Subcutaneous preadipocyte (primary cell): ENCODE measurements at places on chromosomes 16 and 17. TPM values are rescaled to one million over a fixed set of nuclear protein-coding genes. Genes with fewer than 3 reads are reported as not detected.

The SLC47A1 gene
- 2.2 and 5.1 TPM in 2 replicates for total RNA-seq

The PPM1E gene
- total RNA-seq, result under 0.01 TPM in 1 of 2 replicates, not detected in the other

The ZNRF1 gene
- 15.4 and 19.2 TPM in 2 replicates for total RNA-seq

The NHLRC4 gene
- 0.37 and 0.59 TPM in 2 replicates for total RNA-seq

The SLFN11 gene
- total RNA-seq, result 87.5 and 142 TPM in 2 replicates

The ANKRD40CL gene
- not detected in 2 replicates for total RNA-seq

The RAC3 gene
- total RNA-seq, result 7.8 and 16.2 TPM in 2 replicates

The HOXB5 gene
- total RNA-seq, result 0.39 and 0.73 TPM in 2 replicates

The TAC4 gene
- total RNA-seq, result not detected in 2 replicates

The MYO15B gene
- 0.73 and 0.78 TPM in 2 replicates for total RNA-seq

The TNS4 gene
- total RNA-seq, result under 0.01 TPM in 1 of 2 replicates, not detected in the other

The ALDH3A1 gene
- 0.20 TPM in 1 of 2 replicates, not detected in the other for total RNA-seq

The FOXN1 gene
- not detected in 2 replicates for total RNA-seq

The MEFV gene
- total RNA-seq, result under 0.01 and 0.20 TPM in 2 replicates

The FSCN2 gene
- total RNA-seq, result 0.59 and 2.2 TPM in 2 replicates

The HIGD1B gene
- total RNA-seq, result not detected in 2 replicates

The MOSMO gene
- 17.6 and 38.3 TPM in 2 replicates for total RNA-seq

The APOH gene
- not detected in 2 replicates for total RNA-seq

The TTLL6 gene
- total RNA-seq, result not detected in 2 replicates

The IL21R gene
- 2.6 and 4.7 TPM in 2 replicates for total RNA-seq

The CCNF gene
- total RNA-seq, result 27.2 and 40.3 TPM in 2 replicates

The SLC26A11 gene
- 9.2 TPM in 2 replicates for total RNA-seq

The CCDC43 gene
- total RNA-seq, result 30.1 and 36.0 TPM in 2 replicates

The ASGR2 gene
- total RNA-seq, result not detected in 2 replicates

The ZACN gene
- not detected in 2 replicates for total RNA-seq

The TNK1 gene
- 0.20 TPM in 1 of 2 replicates, not detected in the other for total RNA-seq

The SMIM36 gene
- not detected in 2 replicates for total RNA-seq

The GSG1L gene
- total RNA-seq, result not detected in 2 replicates

The THRA gene
- total RNA-seq, result 20.2 and 21.5 TPM in 2 replicates

The SMPD3 gene
- under 0.01 TPM in 1 of 2 replicates, not detected in the other for total RNA-seq

The TEKT5 gene
- total RNA-seq, result 0.37 TPM in 1 of 2 replicates, not detected in the other

The KRT9 gene
- total RNA-seq, result not detected in 2 replicates

The TLCD3A gene
- total RNA-seq, result 33.2 and 38.6 TPM in 2 replicates

The KCNJ16 gene
- total RNA-seq, result not detected in 2 replicates

The KCNAB3 gene
- total RNA-seq, result under 0.01 and 0.98 TPM in 2 replicates

The MT4 gene
- total RNA-seq, result not detected in 2 replicates

The HSD17B1 gene
- 1.5 and 4.3 TPM in 2 replicates for total RNA-seq

The KAT8 gene
- total RNA-seq, result 29.5 and 30.5 TPM in 2 replicates

The CACNG1 gene
- not detected in 2 replicates for total RNA-seq

The MYH1 gene
- total RNA-seq, result not detected in 2 replicates

The TMEM97 gene
- total RNA-seq, result 53.6 and 70.8 TPM in 2 replicates

The IKZF3 gene
- not detected in 2 replicates for total RNA-seq

The IL32 gene
- total RNA-seq, result 0.59 and 4.4 TPM in 2 replicates

The SOX8 gene
- under 0.01 and 0.78 TPM in 2 replicates for total RNA-seq

The FAM83G gene
- total RNA-seq, result 5.5 and 11.7 TPM in 2 replicates

The RBFOX1 gene
- total RNA-seq, result not detected in 2 replicates

The ITGAL gene
- total RNA-seq, result under 0.01 TPM in 1 of 2 replicates, not detected in the other

The SOST gene
- not detected in 2 replicates for total RNA-seq

The ELMO3 gene
- 0.37 and 0.59 TPM in 2 replicates for total RNA-seq

The ABCA5 gene
- total RNA-seq, result 5.1 and 10.8 TPM in 2 replicates

The KRTAP2-3 gene
- not detected in 2 replicates for total RNA-seq

The PMFBP1 gene
- total RNA-seq, result 0.37 and 0.78 TPM in 2 replicates

The BCL6B gene
- under 0.01 TPM in 2 replicates for total RNA-seq

The ARL5C gene
- not detected in 2 replicates for total RNA-seq

The PITPNM3 gene
- 0.37 and 0.78 TPM in 2 replicates for total RNA-seq

The CLEC18B gene
- under 0.01 and 0.20 TPM in 2 replicates for total RNA-seq
